Activated CD4-positive, alpha-beta memory T cell treated with anti-CD3 and anti-CD28 coated beads, Interleukin-2, amount 10 ng/mL, durations not matched to agents 7 days and 5 days (primary cell): ENCODE measurements at places on chromosomes 2 and 18. TPM values are rescaled to one million over a fixed set of nuclear protein-coding genes. Genes with fewer than 3 reads are reported as not detected.
A peak's percentile ranks its signal among the peaks of the same experiment; 100 is the strongest.

- H3K27me3 ChIP-seq, result peaks cover 5% of the 10 kb centered on the region
- no peak for DNase-seq
- H3K4me3 ChIP-seq, result no peak overlapping the region
- no peak overlapping the region for H3K27ac ChIP-seq
Measured at GRCh38 chr18:13909141-13909940, 6.0 kb downstream of the MC2R start.

- peaks cover 8% of the 10 kb centered on the region for H3K4me1 ChIP-seq
- no peak overlapping the region for H3K27ac ChIP-seq
- DNase-seq, result no peak
- no peak overlapping the region for H3K4me3 ChIP-seq
- no peaks in the 10 kb centered on the region for H3K36me3 ChIP-seq
Measured at GRCh38 chr18:55265984-55266383, 306.7 kb upstream of the CCDC68 start.

- no peak for DNase-seq
- peaks cover 4% of the 10 kb centered on the region for H3K4me1 ChIP-seq
- H3K4me3 ChIP-seq, result no peak overlapping the region
- H3K27me3 ChIP-seq, result no peaks in the 10 kb centered on the region
- no peak overlapping the region for H3K27ac ChIP-seq
Measured at GRCh38 chr18:34909637-34910364, 131.4 kb upstream of the MAPRE2 start.

- no peak overlapping the region for H3K27ac ChIP-seq
- H3K4me1 ChIP-seq, result no peaks in the 10 kb centered on the region
- no peak for DNase-seq
- H3K27me3 ChIP-seq, result peaks cover 2% of the 10 kb centered on the region
- no peak overlapping the region for H3K4me3 ChIP-seq
- H3K36me3 ChIP-seq, result no peaks in the 10 kb centered on the region
Measured at GRCh38 chr18:22355598-22355997, 62.1 kb downstream of the CTAGE1 start.

DNA sequence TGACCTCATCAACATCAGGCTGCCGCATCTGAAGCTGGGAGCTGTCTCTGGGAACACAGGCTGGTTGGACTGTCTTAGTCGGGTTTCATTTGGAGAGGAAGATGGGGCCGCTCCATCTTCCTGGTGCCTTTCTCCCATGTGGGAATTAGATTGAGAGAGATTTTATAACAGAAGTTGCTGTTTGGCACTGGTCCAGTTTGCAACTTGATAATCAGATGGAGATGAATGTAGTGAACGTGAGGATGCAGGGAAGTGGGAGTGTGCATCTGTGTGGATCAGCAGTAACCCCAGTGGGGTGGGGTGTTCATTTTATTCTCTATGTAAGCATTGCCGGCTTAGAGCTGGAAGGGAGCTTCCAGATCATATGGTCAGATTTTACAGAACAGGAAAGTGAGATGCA is 250.9 kb downstream of the DCDC2C start:
- H3K27me3 ChIP-seq, result no peaks in the 10 kb centered on the region
- DNase-seq, result no peak
- no peaks in the 10 kb centered on the region for H3K36me3 ChIP-seq
- no peak overlapping the region for H3K27ac ChIP-seq
- H3K4me1 ChIP-seq, result no peaks in the 10 kb centered on the region

DNA sequence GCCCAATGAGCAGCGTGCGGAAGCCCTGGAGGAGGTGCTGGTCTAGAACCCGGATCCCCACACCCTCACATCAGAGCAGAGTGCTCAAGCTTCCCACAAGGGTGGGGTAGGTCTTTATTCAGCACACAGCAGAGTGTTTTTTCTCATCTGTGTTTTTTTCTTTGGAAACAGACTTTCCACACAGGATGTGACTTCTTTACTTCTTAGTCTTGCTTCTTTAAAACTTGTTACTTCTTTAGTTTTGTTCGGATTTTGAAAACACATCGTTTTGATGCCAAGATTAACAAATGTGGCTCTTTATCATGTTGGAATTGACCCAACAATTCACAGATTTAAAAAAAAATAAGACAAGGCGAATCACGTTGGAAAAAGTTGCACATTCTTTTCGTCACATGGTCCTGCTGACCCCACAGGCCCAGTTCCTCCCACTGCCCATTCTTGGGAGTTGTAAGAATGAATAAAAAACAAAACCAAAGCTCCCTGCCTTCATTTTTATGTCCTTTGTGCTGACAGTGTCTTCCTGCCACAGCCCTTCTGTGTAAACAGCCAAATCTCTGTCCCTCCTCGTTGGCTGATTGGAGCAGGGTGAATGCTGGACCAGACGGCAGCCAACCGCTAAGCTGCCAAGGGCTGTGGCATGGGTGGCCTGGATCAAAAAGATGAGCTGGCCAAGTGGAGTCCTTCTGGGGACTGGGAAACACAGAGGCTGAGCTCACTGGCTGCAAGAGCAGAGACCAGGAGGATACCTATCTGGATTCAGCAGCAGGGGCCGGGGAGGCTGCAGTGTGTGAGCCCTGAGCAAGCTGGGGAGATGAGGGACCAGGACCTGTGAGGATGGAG is 81.6 kb downstream of the TWIST2 start:
- no peak for DNase-seq
- no peak overlapping the region for H3K4me3 ChIP-seq
- H3K36me3 ChIP-seq, result no peaks in the 10 kb centered on the region

DNA sequence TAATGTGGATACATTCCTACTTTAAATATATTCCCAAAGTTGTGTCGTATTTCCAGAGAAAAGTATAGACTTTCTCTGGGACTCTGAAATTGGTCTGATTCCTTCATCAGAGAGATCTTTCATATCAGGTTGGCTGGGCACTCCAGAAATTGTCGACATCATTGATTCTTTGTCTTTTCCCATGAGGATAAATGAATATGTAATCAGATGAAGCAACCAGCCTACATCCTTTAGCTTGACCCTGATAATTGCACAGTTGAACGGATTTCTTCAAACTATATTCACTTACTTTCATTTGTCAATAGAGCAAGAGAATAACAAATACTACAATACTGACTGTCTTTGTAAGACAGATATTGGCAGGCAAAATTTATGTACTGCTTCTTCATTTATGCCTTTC is 680.2 kb upstream of the LRRTM4 start:
- H3K27me3 ChIP-seq, result no peaks in the 10 kb centered on the region
- H3K27ac ChIP-seq, result no peak overlapping the region
- no peaks in the 10 kb centered on the region for H3K4me1 ChIP-seq
- DNase-seq, result no peak
- no peaks in the 10 kb centered on the region for H3K36me3 ChIP-seq

DNA sequence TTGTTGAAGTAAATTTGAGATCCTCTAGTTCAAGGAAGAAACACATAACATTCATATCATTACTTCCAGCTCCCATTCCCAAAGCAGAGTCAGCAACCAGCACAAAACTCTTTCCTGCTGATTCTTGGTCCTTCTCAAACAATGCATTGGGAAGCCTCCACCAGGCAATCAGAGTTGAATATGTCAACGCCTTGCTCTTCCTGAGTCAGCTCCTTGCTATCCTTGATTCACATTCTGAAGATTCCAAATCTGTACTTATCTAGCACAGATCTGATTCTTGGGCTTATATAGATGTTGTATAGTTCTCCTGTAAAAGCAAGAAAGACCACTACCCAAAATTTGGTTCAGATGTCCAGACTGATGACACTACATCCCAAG is 29.6 kb downstream of the CFAP210 start:
- no peaks in the 10 kb centered on the region for H3K36me3 ChIP-seq
- H3K27ac ChIP-seq, result no peak overlapping the region
- no peak overlapping the region for H3K4me3 ChIP-seq
- no peak for DNase-seq
- peaks cover 4% of the 10 kb centered on the region for H3K27me3 ChIP-seq

OTOS gene
- total RNA-seq, result not detected

GRCh38 chr2:126774290-126774689 is 118.3 kb downstream of the GYPC start:
- peaks cover 20% of the 10 kb centered on the region for H3K4me1 ChIP-seq
- peaks cover 36% of the 10 kb centered on the region for H3K27me3 ChIP-seq
- no peaks in the 10 kb centered on the region for H3K36me3 ChIP-seq

GRCh38 chr2:120881981-120882788 is 146.5 kb downstream of the GLI2 start:
- no peak overlapping the region for H3K4me3 ChIP-seq
- DNase-seq, result no peak
- H3K36me3 ChIP-seq, result no peaks in the 10 kb centered on the region
- H3K27ac ChIP-seq, result no peak overlapping the region

DNA sequence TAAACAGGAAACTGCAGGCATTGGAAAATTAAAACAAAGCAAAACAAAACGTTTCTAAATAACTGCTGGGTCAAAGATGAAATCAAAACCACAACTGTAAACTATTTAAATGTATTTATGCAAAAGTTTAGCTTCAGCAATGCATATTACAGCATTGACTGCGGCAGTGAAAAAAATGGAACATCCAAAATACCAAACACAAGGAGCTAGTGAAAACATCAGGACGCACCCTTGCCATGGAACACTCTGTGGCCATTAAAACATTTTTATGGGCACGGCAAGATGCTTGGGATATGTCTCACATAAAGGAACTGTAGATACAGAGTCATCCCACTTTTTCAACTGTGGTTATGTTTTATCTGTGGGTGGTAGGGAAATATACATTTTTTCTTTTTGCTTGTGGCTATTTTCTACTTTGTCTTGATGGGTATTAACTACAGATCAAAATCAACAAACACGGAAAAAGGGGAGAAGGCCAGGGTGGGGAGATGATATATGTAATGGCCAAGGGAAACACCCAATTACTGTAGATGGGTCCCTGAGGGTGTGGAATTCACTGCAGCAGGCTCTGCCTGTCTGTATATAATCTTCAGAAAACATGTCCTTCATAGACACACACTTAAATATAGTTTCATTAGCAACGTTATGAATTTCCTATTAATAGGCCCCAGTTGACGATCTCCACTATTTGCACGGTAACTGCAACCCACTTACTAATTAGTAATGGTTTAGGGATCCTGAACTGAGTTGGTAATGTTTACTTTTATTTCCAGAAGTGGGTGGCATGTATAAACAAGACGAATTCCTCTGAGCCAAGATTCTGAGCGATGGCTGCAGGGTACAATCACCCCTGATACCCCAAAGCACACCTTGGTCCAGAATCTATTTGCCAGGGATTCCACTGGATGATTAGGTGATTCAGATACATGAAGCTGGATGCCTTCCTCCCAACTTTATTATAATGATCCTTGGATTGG is 110.5 kb downstream of the ACKR3 start:
- no peak for DNase-seq
- H3K27ac ChIP-seq, result no peak overlapping the region
- peaks cover 36% of the 10 kb centered on the region for H3K27me3 ChIP-seq
- no peaks in the 10 kb centered on the region for H3K4me1 ChIP-seq
- no peak overlapping the region for H3K4me3 ChIP-seq

DNA sequence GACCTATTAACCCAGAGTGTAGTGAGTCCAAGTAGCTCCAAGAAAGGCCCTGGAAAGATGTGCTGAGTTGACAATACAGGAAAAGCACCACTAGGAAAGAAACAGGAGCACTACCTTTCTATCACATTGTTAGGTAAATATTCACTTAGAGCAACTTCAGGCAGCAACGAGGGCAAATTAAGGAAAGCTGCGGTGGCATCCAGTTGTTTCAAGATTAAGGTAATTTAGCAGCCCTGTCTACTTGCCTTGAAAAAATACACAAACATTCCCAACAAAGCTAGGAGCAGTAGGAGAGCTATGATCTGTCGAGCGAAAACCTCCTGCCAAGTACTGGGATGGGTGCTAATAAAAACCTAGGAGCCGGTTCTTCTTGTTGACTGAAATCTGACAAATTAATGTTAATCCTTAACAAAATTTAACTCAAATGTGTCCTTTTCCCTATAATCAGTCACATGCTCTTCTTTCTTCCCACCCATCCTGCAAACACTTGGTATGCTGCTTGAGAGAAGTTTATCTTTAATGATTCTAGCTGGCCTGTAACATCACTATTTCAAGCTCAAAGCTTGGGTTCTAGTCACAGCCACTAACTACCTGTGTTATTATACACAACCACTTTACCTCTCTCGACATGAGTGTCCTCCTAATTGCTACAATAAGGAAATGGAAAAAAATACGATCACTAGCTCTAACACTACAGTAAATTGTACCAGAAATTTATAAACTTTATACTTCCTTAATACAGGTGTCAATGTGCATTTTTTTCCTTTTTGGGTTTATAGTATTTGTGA is 2.0 kb downstream of the ACAA2 start:
- no peaks in the 10 kb centered on the region for H3K27me3 ChIP-seq
- peaks cover 38% of the 10 kb centered on the region for H3K4me1 ChIP-seq
- H3K36me3 ChIP-seq, result peaks cover 64% of the 10 kb centered on the region
- no peak overlapping the region for H3K27ac ChIP-seq

- DNase-seq, result no peak
- H3K27ac ChIP-seq, result no peak overlapping the region
- H3K27me3 ChIP-seq, result peaks cover 6% of the 10 kb centered on the region
- no peak overlapping the region for H3K4me3 ChIP-seq
Measured at GRCh38 chr2:138771534-138771933, 8.7 kb downstream of the NXPH2 start.

- H3K27me3 ChIP-seq, result peaks cover 7% of the 10 kb centered on the region
- peak; percentile 33 for DNase-seq
- H3K36me3 ChIP-seq, result peaks cover 22% of the 10 kb centered on the region
- peaks cover 35% of the 10 kb centered on the region for H3K4me1 ChIP-seq
Measured at GRCh38 chr2:127525691-127526131, 578 bp downstream of the IWS1 start.

GRCh38 chr2:1771626-1772280 is 27.4 kb upstream of the PXDN start:
- no peak overlapping the region for H3K27ac ChIP-seq
- H3K27me3 ChIP-seq, result peaks cover 2% of the 10 kb centered on the region
- H3K4me1 ChIP-seq, result no peaks in the 10 kb centered on the region

DNA sequence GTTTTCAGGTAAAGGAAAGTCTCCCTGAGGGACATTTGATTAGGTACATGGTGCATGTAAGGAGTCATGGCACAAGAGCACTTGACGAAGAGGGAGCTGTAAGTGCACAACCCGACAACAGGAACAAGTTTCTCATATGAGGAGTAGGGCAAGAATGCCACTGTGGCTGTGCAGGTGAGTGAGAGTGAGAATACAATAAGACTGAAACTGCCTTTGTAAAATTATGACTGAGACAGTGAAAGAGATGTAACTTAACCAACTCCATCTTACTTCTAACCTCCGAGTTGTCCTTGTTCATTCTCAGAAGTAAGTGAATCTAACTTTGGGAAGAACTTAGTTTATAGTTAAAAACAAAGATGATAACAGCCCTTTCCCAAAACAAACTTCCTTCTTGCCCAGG is 1025.8 kb upstream of the CNTNAP5 start:
- no peak for DNase-seq
- H3K27me3 ChIP-seq, result no peaks in the 10 kb centered on the region
- no peaks in the 10 kb centered on the region for H3K4me1 ChIP-seq
- no peaks in the 10 kb centered on the region for H3K36me3 ChIP-seq
- no peak overlapping the region for H3K27ac ChIP-seq

DNA sequence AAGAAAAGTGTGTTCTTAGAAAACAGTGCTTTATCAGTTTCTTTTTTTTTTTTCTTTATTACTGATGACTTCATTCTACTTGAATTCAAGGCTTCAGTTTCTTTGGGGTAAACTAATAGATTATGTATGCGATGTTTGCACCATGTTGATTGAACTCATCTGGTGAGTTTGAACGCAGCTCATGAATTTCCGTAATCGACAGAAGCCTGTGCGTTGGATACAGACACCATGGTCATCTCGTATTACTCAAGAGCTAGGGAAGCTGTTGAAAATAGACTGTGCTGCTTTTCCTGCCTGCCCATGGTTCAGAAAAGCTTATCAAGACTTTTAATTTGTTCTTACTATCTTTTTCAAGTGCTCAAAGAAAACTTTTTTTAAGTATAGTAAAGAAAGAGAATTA is 185.5 kb upstream of the NRP2 start:
- H3K27ac ChIP-seq, result no peak overlapping the region
- peaks cover under 1% of the 10 kb centered on the region for H3K27me3 ChIP-seq
- H3K4me1 ChIP-seq, result no peaks in the 10 kb centered on the region
- no peak for DNase-seq
- H3K4me3 ChIP-seq, result no peak overlapping the region
